ENCODE measurements at places on chromosomes 4 and X. TPM values are rescaled to one million over a fixed set of nuclear protein-coding genes. Genes with fewer than 3 reads are reported as not detected.

The SYTL4 gene
- polyA plus RNA-seq: 3.4 TPM

GRCh38 chrX:103356858-103357257 is 552 bp downstream of the TCEAL9 start:
- peak; percentile 66 for DNase-seq
- no peaks in the 10 kb centered on the region for H3K36me3 ChIP-seq
- peaks cover 18% of the 10 kb centered on the region for H3K27me3 ChIP-seq
- H3K4me3 ChIP-seq: peak overlapping the region; percentile 62
- H3K4me1 ChIP-seq: peaks cover 4% of the 10 kb centered on the region
- H3K27ac ChIP-seq: peak overlapping the region; percentile 89

- H3K27ac ChIP-seq: no peak overlapping the region
- no peak overlapping the region for H3K4me3 ChIP-seq
- H3K27me3 ChIP-seq: no peaks in the 10 kb centered on the region
These were observed 90.3 kb downstream of the ATP11C start for GRCh38 chrX:139842326-139843185.

- H3K4me3 ChIP-seq: no peak overlapping the region
- no peak for DNase-seq
- no peaks in the 10 kb centered on the region for H3K4me1 ChIP-seq
- H3K36me3 ChIP-seq: no peaks in the 10 kb centered on the region
- no peak overlapping the region for H3K27ac ChIP-seq
These were observed 152.3 kb downstream of the LRBA start for GRCh38 chr4:150862829-150863228.

GRCh38 chr4:56871371-56871866 is 36.3 kb upstream of the REST start:
- no peak overlapping the region for H3K27ac ChIP-seq
- no peaks in the 10 kb centered on the region for H3K36me3 ChIP-seq
- peak; percentile 76 for DNase-seq
- no peaks in the 10 kb centered on the region for H3K4me1 ChIP-seq

- no peak overlapping the region for H3K27ac ChIP-seq
- peaks cover 4% of the 10 kb centered on the region for H3K4me1 ChIP-seq
- no peak overlapping the region for H3K4me3 ChIP-seq
- H3K27me3 ChIP-seq: no peaks in the 10 kb centered on the region
- no peaks in the 10 kb centered on the region for H3K36me3 ChIP-seq
- DNase-seq: no peak
These were observed 23.5 kb downstream of the PDGFC start for GRCh38 chr4:156948133-156948532.

The TSPYL2 gene
- 29.5 TPM for polyA plus RNA-seq

- no peak overlapping the region for H3K4me3 ChIP-seq
- H3K27ac ChIP-seq: no peak overlapping the region
- no peaks in the 10 kb centered on the region for H3K36me3 ChIP-seq
- H3K27me3 ChIP-seq: no peaks in the 10 kb centered on the region
These were observed 36.5 kb upstream of the GLRA3 start for GRCh38 chr4:174865418-174865985.

The ABLIM2 gene
- polyA plus RNA-seq: 6.5 TPM

GRCh38 chr4:142539796-142540482 is 306.2 kb downstream of the INPP4B start:
- no peaks in the 10 kb centered on the region for H3K27me3 ChIP-seq
- no peak overlapping the region for H3K27ac ChIP-seq
- no peak overlapping the region for H3K4me3 ChIP-seq

The NR3C2 gene
- polyA plus RNA-seq: 2.8 TPM

The PPBP gene
- 12.3 TPM for polyA plus RNA-seq

- H3K4me3 ChIP-seq: no peak overlapping the region
- no peaks in the 10 kb centered on the region for H3K27me3 ChIP-seq
- DNase-seq: no peak
- no peaks in the 10 kb centered on the region for H3K4me1 ChIP-seq
- no peaks in the 10 kb centered on the region for H3K36me3 ChIP-seq
These were observed 32.5 kb upstream of the AADAT start for GRCh38 chr4:170122252-170122651.

The TNIP3 gene
- 59.2 TPM for polyA plus RNA-seq

The GPR173 gene
- 0.94 TPM for polyA plus RNA-seq

GRCh38 chr4:70688795-70689231 is 481 bp downstream of the UTP3 start:
- no peak for DNase-seq
- peak overlapping the region; percentile 66 for H3K27ac ChIP-seq
- peaks cover 7% of the 10 kb centered on the region for H3K4me1 ChIP-seq
- peak overlapping the region; percentile 73 for H3K4me3 ChIP-seq
- H3K36me3 ChIP-seq: peaks cover 8% of the 10 kb centered on the region

- no peak for DNase-seq
- H3K27ac ChIP-seq: no peak overlapping the region
- H3K4me3 ChIP-seq: no peak overlapping the region
- H3K27me3 ChIP-seq: peaks cover 4% of the 10 kb centered on the region
- no peaks in the 10 kb centered on the region for H3K36me3 ChIP-seq
These were observed 28.4 kb downstream of the RP2 start for GRCh38 chrX:46865281-46865680.

The AREG gene
- 5.3 TPM for polyA plus RNA-seq

The BEX4 gene
- 66.6 TPM for polyA plus RNA-seq

The NHSL2 gene
- polyA plus RNA-seq: 1.4 TPM

- no peak for DNase-seq
- no peaks in the 10 kb centered on the region for H3K27me3 ChIP-seq
- no peaks in the 10 kb centered on the region for H3K4me1 ChIP-seq
- no peaks in the 10 kb centered on the region for H3K36me3 ChIP-seq
- no peak overlapping the region for H3K27ac ChIP-seq
- no peak overlapping the region for H3K4me3 ChIP-seq
These were observed 500.7 kb downstream of the ZNF674 start for GRCh38 chrX:46044486-46044885.

DNA sequence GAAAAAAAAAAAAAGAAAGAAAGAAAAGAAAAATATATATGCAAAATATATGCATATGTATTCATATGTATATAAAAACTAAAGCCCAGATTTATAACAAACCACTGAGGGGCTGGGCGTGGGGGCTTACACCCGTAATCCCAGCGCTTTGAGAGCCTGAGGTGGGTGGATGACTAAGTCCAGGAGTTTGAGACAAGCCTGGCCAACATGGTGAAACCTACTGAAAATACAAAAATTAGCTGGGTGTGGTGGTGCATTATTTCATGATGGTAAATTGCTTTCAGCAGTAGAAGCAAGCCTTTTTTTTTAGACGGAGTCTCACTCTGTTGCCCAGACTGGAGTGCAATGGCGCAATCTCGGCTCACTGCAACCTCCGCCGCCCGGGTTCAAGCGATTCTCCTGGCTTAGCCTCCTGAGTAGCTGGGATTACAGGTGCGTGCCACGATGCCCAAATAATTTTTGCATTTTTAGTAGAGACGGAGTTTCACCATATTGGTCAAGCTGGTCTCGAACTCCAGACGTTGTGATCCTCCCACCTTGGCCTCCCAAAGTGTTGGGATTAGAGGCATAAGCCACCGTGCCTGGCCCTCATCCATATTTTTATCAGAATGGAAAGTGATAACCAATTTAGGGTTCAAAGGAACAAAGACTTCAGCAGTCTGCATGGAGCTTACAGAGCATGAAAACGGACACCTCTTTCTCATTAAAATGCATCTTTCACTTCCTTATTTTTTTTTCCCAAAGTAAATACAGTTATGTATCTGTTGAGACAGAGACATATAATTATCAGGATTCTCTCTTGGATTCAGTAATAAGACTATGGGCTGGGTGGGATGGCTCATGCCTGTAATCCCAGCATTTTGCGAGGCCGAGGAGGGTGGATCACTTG is 27.7 kb upstream of the MOB1B start:
- no peak overlapping the region for H3K27ac ChIP-seq
- no peaks in the 10 kb centered on the region for H3K36me3 ChIP-seq
- no peaks in the 10 kb centered on the region for H3K4me1 ChIP-seq
- no peak overlapping the region for H3K4me3 ChIP-seq
- no peak for DNase-seq

The MGARP gene
- polyA plus RNA-seq: 0.87 TPM

GRCh38 chrX:38664285-38664684 is 102.9 kb downstream of the TSPAN7 start:
- H3K4me3 ChIP-seq: no peak overlapping the region
- H3K36me3 ChIP-seq: no peaks in the 10 kb centered on the region
- no peaks in the 10 kb centered on the region for H3K27me3 ChIP-seq
- H3K27ac ChIP-seq: no peak overlapping the region
- no peaks in the 10 kb centered on the region for H3K4me1 ChIP-seq

The PARM1 gene
- polyA plus RNA-seq: 27.5 TPM

GRCh38 chr4:164396439-164396838 is 357.5 kb upstream of the SMIM31 start:
- no peaks in the 10 kb centered on the region for H3K4me1 ChIP-seq
- H3K4me3 ChIP-seq: no peak overlapping the region
- DNase-seq: no peak

DNA sequence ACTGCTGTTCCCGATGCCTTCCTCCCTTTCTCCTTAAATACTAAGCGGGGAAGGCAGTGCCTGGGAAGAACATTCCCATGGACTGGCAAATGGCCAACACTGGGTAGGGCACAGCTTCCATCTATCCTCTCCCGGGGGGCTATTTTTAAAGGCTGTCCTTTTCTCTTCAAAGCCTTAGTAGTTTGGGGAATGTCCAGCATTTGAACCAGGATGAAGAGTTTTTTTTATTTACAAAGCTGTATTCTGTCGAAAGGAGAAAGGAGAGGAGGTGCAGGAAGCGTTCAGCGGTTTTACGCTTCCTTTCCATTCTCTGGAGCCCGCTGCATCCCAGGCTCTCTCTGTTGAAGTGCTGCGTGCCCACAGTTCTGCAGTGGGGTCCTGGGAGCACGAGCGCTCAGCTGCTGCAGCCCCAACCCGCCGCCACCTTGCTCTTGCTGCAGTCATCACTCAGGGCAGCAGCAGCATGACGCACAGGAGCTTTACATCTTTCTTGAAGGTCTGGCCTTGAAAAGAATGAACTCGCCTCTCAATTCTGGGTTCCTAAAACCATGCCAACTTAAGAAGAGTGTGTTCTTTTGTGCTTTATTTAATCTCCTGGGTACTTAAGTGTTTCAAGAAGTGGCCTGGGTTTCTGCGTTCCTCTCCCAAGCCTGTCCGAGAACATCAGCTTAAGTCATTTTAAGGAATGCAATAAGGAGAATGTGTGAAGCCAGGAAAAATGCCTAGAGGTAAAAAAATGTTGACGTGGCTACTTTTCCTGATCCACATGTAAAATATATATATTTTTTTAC is 427.2 kb downstream of the MAPK10 start:
- no peaks in the 10 kb centered on the region for H3K4me1 ChIP-seq
- H3K27ac ChIP-seq: peak overlapping the region; percentile 83
- H3K36me3 ChIP-seq: no peaks in the 10 kb centered on the region

The COL4A6 gene
- polyA plus RNA-seq: 0.57 TPM

Measured in lung (tissue), 17 donors.